ENCODE measurements at places on chromosomes 2 and 18.

DNA sequence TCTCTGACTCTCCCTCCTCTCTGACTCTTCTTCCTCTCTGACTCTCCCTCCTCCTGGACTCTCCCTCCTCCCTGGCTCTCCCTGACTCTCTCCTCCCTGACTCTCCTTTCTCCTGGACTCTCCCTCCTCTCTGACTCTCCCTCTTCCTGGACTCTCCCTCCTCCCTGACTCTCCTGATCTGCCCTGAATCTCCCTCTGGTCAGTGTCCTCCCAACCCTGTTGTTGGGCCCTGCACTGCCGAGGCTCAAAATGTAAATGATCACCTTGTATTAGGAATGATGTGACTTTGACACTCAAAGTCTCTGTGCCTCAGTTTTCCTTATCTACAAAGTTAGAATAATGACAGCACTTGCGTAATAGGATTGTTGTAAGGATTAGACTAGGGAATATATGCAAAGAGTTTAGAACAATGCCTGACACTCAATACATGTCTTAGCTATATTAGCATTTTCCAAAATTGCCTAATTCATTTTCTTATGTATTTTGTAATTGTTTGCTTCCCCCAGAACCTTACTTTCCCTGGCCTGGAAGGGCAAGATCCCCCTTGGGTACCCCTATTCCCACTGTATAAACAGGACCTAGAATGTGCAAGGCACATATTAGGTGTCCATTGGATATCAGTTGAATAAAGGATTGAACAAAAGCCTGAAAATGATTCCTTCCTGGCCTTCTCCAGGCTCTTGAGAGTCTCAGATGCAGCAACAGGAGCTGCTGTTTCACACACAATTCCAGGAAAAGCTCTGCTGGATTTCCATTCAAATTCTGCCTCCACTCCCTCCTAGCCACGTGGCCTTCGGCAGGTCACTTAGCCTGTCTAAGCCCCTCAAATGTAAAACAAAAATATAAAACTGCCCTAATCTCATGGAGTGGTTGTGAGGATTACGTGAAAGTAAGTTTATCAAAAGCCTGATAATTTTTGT, 170.1 kb downstream of the INHBB start:
- DNase-seq = no peak

DNA sequence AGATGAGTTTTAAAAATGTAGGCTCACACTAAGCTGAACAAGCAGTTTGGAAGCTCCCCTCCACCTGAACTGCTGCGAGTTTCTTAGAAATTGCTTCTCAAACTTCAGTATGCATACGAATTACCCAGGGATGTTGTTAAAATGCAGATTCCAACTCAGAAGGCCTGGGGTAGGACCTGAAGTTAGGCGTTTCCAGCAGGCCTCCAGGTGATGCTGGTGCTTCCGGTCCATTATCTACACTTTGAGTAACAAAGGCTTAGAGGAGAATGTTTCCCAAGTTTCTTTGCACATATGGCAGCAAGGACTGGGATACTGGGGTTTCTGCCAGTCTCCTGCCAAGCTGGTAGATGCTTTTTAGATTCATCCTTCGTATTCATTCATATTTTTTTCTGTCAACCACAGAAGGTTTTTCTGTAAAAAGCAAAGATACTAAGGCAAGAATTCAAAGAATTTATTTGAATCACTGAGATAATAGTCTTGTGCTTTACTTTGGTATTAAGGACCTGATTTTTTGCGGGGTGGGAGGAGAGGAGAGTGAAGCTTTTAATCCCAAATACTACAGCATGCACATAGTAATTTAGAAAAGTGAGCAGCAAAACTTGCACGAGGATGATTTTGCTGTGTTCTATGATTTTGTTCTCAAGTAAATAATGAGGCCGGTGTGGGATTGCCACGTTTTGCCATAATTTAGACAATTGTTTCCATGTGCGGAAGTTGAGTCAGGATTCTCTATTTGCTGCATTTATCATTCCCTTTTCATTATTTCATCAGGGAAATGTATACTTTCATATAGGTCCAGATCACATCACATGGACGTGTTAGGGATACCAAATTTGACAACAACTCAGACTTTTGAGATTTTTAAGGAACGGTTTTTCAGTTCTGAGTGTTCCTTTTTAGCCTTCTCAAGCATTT, 137.6 kb upstream of the SPATS2L start:
- no peak for DNase-seq

DNA sequence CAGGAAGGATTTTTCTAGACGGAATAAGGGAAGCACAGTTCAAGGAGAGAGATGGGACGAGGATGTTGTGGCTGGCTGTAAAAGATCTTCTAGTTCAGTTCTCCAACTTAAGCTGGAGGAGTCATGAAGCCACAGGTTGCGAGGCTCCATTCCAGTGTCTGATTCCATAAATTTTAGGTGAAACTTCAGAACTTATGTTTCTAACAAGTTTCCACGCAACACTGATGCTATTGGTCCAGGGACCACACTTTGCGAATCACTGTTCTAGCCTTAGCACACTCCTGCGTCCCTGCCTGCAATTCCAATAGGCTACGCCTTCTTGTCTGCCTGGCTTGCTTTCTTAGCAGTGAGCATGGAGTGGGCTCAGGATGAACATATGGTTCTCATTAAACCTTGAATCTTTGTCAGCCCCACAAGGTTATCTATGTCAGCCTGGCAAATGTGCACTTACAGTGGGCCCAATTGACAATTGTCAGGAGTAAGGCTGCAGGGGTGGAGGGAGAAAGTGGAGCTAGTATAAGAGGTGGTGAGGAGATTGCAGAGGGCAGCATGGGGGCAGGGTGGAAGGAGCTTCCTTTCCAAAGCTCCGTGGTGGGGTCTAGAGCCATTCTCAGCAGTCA, 438.1 kb upstream of the ST6GAL2 start:
- DNase-seq = no peak

- no peak for DNase-seq
Observed at GRCh38 chr2:207224791-207225482, 59.2 kb upstream of the KLF7 start.

Measured in NCI-H2171 (cell line).